Endothelial cell of umbilical vein (primary cell): ENCODE measurements at places on chromosomes 3 and 15. TPM values are rescaled to one million over a fixed set of nuclear protein-coding genes. Genes with fewer than 3 reads are reported as not detected.

DNA sequence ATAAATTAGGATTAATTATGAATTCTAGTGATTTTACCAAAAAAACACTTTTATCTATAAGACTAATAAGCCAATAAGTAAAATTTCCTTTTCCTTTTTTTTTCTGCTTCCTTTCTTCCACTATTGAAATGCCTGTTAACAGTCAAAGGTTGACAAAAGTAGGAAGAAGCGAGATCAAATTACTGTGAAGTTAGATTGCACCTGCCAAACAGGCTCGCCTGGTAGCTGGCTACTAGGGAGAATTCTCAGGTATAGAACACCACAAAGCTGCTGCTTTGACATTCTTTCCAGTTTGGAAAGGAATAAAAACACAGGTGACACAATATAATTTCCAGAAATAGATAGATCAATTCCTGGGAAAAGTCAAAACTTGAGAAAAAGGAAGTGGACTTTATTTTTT lies 749.0 kb downstream of the NSUN3 start:
- no peak for DNase-seq

GRCh38 chr3:31114929-31115283 lies 220.4 kb upstream of the GADL1 start:
- DNase-seq, result no peak

DNA sequence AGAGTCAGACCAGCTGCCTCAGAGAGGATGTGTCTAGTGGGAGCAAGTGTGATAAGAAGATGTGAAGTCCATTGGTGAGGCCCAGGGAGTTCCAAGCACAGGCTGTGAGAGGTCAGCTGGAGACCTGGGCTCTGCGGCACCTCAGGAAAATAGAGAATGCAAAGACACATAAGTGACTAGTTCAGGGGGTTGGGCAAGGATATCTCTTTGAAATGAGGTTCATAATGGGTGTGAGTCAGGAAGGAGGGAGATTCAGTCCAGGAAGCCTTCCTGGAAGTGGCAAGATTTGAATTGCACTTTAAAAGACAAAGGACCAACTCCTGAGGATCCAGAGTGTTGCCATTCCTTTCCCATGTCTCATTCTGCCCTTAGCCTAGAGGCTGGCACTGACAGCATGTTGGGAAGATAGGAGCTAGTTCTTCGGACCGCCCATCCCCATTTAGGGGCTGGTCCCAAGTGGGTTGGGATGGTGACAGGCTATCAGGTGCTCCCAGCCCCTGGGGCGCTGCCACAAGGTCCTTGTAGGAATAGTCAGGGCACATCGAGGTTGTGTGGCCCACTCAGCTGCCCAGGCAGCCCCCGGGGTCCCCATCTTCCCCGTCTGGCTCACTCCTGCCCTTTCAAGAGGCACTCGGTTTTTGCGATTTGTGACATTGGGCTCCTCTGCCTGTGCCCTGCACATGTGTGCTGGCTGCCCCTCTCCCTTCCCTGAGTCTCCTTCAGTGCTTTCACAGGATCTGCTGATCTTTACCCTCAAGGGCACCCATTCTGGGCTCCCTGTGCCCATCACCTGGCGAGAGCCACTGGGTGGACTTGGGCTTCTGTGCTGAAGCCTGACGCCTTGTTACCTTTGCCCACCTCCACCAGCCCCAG lies 23.7 kb downstream of the ESYT3 start:
- DNase-seq, result no peak

DNA sequence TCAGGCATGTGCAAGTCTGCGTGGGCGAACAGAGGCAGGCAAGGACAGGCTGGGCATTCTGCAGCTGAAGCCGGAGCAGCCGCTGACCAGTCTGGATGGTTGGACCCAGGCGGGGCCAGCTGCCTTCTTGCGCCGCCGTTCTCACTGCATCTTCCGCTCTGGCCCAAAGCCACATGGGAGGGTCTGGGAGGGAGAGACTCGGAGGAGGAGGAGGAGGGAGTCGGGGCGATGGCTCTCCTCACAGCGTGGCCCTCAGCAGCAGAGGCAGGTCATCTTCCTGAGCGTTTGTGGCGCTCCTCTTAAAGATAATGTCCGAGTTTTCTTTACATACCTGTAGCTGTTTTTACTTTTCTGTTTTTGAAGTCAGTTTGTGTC lies 5.9 kb downstream of the CLK3 start:
- no peak for DNase-seq

Gene RARRES1
- polyA plus RNA-seq, result 0.98 and 1.2 TPM in 2 replicates
